ENCODE measurements at places on chromosomes 1 and 21.

- DNase-seq = no peak
Measured at GRCh38 chr1:118291661-118292060, 106.6 kb upstream of the SPAG17 start.

GRCh38 chr1:30464187-30464617 lies 259.2 kb downstream of the MATN1 start:
- DNase-seq = no peak

- DNase-seq = no peak
Measured at GRCh38 chr1:221228594-221228993, 349.4 kb downstream of the HLX start.

GRCh38 chr1:217892750-217893149 lies 261.6 kb downstream of the SPATA17 start:
- no peak for DNase-seq

- DNase-seq = no peak
Measured at GRCh38 chr1:114126261-114127095, 27.2 kb downstream of the SYT6 start.

GRCh38 chr1:172616636-172617035 lies 42.3 kb upstream of the FASLG start:
- no peak for DNase-seq

GRCh38 chr1:82472489-82473131 lies 671.9 kb downstream of the ADGRL2 start:
- no peak for DNase-seq

GRCh38 chr1:9615316-9616063 lies 26.8 kb downstream of the TMEM201 start:
- DNase-seq = no peak

- no peak for DNase-seq
Measured at GRCh38 chr1:208045463-208046260, 134.7 kb upstream of the CD34 start.

- DNase-seq = peak; percentile 86
Measured at GRCh38 chr1:41416552-41417334, 55.5 kb downstream of the FOXO6 start.
